Left ventricle myocardium inferior (tissue), 1 donor: ENCODE measurements at places on chromosomes 7 and 10. TPM values are rescaled to one million over a fixed set of nuclear protein-coding genes. Genes with fewer than 3 reads are reported as not detected.
A peak's percentile ranks its signal among the peaks of the same experiment; 100 is the strongest.

GRCh38 chr10:55233090-55233489 lies 432.1 kb upstream of the PCDH15 start:
- no peak for DNase-seq

DNA sequence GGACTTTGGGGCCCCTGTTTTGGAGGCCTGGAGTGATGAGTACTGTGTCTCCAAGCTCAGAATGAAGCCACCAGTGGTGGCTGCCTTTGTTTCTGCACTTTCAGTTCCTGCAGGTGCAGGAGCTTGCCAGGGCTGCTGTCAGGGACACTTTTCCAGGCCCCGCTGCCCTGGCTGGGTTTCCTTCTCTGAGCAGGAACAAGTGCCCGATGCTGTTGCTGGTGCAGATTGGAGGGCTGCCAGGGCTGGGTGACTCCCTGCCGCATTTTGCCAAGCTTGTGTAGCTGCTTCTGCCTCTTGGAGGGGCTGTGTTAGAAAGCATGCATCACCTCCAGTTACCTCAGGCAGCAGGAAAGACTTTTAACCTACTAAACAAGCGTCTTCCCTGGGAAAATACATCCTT lies 211.1 kb downstream of the MGMT start:
- no peak for DNase-seq

- DNase-seq, result no peak
Observed at GRCh38 chr10:128793726-128794655, 667.8 kb upstream of the MKI67 start.

DNA sequence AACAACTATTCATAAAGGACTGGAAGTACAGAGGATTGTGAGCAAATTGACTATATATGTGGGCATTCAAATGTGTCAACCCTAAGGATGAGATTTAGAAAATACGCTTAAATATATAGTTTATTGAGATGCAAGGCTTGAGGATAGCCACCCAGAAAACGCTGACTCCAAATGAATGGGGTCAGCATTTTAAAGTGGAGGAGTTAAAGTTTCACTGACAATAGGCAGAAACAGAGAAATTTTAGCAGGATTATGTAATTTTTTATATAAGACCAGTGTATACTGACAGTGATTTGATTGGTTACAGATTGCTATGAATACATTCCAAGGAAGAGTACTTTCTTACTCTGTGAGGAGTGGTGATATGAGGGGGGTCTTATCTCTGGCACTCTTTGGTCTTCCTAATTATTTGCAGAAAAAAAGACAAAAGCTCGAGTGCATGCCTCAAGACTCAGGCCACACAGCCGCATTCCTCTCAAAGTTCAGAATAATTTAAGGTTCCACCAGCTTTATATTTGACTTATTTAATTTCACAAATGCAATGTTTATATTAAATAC lies 38.6 kb upstream of the ARL4A start:
- DNase-seq, result no peak

DNA sequence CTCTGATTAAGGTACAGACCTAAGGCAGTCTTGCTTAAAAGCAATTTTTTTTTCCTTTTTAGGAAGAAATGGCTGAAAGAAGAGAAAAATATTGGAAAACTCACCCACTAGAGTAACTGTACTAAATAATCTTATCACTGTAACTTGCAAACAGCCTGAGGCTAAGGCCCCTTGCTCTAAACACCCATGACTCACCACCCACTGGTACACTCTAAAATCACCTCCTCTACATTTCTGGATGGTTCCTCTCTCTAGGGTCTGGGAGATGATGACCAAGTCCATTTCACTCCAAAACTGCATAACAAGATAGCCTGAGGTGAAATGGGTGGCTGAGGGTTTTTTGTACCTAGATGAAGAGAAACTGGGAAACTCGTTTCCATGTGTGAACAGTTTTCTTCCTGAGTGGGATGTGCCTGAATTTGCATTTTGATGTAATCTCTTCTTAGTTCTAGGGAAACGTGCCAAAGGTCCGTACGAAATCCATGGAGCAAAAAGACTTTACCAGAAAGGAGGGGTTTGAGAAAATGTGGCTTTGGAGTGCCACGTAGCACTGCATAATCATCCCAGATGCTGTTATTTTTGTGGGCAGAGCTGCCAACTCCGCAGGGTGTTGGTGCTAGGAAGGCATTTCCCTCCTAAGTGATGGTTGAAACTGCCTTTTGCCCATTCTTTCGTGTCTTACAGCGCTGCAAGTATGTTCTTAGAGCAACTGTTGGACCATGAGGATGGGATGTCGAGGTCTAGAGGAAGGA lies 113.5 kb upstream of the C10orf90 start:
- DNase-seq, result no peak

DNA sequence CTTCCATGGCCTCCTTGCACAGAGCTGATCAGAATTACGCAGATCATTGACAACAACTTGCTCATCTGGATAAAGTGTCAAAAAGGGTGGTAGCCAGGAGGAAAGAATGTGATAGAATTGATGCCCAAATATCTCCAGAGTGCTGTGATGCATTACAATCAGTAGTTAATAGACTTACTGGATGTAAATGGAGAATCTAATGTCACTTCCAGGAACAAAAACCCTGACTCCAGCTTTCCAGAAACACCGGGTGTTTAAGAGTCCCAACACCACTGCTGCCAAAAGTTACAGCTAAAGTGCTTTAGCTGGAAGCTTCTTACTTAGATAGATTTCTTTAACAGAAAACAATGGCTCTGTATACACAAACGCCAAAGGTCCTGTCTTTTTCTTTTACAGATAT lies 25.7 kb upstream of the OSBPL3 start:
- no peak for DNase-seq

DNA sequence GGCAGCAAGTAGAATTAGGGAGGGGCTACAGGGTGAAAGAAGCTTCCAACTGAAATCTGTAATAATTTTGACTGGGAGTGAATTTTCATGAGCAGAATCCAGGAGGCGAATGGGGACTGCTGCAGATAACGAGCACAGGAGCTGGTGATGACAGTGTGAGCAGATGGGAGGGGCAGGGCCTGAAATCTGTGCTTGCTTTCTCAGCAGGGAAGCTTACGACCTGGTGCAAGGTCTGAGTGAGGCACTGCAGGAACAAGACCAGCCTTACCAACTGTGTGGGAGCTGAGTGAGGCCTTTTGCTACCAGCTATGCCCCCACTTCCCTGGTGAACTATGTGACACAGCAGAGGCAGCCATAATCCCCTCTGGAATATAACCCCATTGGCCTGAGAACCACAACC lies 109.8 kb downstream of the HPSE2 start:
- DNase-seq, result no peak

DNA sequence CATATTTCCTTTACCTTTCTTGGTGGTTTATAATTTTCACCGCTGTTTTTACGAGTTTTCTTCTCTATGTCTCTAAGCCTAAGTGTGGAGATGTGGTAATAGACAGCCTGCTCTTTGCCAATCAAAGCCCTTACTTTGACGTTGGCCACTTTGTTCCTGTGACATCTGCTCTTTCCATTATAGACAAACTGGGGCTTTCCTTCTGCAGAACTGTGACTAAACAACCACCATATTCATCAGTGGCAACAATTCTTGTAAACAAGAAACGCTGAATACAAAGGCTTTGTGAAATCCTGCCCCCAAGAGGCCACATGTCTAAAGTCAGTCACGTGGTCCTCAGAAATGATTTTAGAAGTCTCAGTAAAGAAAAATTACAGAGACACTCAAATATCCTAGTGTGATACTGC lies 59.6 kb upstream of the CAPZA2 start:
- DNase-seq, result no peak

DNA sequence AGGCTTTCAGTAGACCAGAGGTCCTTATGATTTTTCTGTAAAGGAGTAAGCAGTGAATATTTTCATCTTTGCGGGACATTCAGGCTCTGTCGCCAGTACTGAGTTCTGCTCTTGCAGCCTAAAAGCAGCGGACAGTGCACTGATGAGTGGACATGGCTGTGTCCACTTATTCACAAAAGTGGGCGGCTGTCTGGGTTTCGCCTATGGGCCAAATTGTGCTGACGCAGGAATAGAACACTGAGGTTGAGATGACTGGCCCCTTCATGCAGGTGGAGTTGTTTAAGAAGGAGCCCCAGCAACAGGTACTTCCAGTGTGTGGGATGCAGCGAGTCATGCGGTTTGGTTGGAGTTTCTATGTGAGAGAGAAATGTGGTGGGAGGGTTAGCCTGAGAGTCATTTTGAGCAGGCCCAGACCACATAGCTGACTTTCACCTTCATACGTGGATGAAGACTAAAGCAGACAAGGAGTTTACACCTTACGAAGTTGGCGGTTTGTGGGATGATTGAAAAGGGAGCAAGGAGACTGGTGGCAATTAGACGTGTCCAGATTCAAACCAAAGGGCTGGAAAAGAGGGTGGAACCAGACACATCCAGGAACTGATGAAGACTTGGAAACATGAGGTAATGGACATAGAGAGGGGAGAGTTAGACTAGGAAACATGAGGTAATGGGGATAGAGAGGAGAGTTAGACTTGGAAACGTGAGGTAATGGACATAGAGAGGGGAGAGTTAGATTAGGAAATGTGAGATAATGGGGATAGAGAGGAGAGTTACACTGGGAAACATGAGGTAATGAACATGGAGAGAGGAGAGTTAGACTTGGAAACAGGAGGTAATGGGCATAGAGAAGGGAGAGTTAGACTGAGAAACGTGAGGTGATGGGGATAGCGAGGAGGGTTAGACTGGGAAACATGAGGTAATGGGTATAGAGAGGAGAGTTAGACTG lies 38.2 kb downstream of the WDR37 start:
- DNase-seq, result no peak

- peak; percentile 43 for DNase-seq
Observed at GRCh38 chr7:101862280-101863220, 45.1 kb downstream of the CUX1 start.

GRCh38 chr7:142389544-142389943 lies 131.7 kb upstream of the PRSS58 start:
- DNase-seq, result no peak

GRCh38 chr7:98826811-98827231 lies 43.0 kb downstream of the TMEM130 start:
- peak; percentile 91 for DNase-seq

- DNase-seq, result no peak
Observed at GRCh38 chr10:47178537-47179290, 121.3 kb upstream of the GDF10 start.

DNA sequence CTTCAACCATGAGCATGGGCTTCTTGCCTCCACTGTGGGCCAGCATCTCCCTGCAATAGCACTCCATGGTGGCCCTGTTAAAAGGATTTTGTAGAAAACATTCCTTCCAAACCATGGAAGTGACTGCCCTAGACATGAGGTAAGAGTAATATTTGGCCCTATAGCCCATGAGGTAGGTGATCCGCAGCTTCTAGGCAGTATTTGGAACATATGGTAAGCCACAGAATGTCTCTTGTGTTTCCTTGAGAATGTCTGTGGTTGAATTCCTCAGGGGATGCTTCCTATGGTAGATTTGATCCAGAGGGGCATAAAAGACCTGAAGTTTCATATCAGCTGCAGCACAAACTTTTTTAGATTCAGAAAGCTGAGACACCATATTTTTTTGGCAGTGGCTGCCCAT lies 54.9 kb downstream of the TMEM168 start:
- DNase-seq, result no peak

- no peak for DNase-seq
Observed at GRCh38 chr7:374706-375311, 84.8 kb downstream of the FOXL3 start.

- no peak for DNase-seq
Observed at GRCh38 chr7:50957855-50958254, 175.2 kb upstream of the GRB10 start.

- no peak for DNase-seq
Observed at GRCh38 chr7:33998476-33998875, 93.1 kb downstream of the BMPER start.

DNA sequence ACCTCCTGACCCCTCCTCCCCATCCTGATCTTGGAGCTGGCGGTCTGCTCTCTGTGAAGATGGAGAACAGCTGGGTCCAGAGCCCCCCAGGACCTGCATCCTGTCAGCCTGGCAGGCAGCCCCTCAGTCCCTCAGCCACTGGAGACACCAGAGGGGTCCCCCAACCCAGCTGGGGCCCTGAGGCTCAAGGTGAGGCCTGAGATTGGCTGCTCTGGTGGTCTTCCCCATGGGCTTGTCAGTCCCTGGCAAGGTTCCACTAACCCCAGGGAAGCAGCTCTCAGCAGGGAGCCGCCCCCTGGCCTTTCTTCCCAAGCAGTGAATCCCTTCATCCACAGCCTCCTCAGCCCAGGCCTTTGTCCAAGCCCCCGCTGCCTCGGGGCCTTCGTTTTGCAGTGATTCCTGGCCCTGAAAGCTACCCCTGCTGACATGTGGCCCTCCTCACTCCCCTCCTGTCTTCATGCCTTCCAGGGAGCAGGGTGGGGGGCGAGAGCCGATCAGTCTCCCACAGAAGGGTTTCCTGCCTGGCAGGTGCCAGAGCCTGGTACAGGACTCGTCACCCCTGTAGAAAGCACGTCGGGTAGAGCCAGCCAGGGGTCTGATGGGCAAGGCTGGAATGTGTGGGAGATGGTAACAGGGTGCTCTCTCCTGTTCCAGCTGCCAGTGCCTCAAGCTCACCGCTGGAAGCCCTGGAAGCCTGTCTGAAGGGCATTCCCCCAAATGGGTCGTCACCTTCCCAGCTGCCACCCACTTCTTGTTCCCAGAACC lies 48.5 kb downstream of the ZNF467 start:
- no peak for DNase-seq

GRCh38 chr7:132508724-132509353 lies 67.4 kb downstream of the PLXNA4 start:
- DNase-seq, result peak; percentile 41

GRCh38 chr7:37527109-37527508 lies 78.4 kb upstream of the ELMO1 start:
- no peak for DNase-seq

- DNase-seq, result no peak
Observed at GRCh38 chr10:70847659-70848360, 32.1 kb downstream of the SGPL1 start.

DNA sequence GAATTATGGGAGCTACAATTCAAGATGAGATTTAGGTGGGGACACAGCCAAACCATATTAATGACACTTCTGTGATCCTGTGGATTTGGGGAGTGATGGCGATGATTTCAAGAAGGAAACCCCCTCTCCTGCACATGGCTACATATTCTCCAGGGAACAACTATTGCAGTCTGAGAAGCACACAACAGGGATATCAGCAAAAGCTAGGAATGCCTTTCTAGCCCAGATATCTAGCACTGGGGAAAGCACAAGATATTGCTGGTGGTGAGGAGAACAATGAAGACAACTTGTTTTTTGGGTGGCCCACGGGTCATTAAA lies 24.3 kb downstream of the EPDR1 start:
- no peak for DNase-seq

GRCh38 chr7:25659841-25660240 lies 431.6 kb upstream of the NPVF start:
- no peak for DNase-seq

Gene PLXDC2
- total RNA-seq, result 16.6 TPM

Gene SPDYE6
- not detected for total RNA-seq

Gene MSANTD7
- total RNA-seq, result 5.0 TPM

Gene LLCFC1
- not detected for total RNA-seq

Gene UCN3
- not detected for total RNA-seq

Gene RNF133
- total RNA-seq, result 0.41 TPM

Gene HECTD2
- 6.0 TPM for total RNA-seq

Gene SH2D4B
- total RNA-seq, result not detected

Gene TUBB8
- not detected for total RNA-seq

Gene SNX10
- total RNA-seq, result 1.1 TPM

Gene NKX6-2
- not detected for total RNA-seq
